ENCODE measurements at places on chromosomes 16 and 17. TPM values are rescaled to one million over a fixed set of nuclear protein-coding genes. Genes with fewer than 3 reads are reported as not detected.

GRCh38 chr17:64146418-64147109 is 16.6 kb upstream of the ERN1 start:
- peak; percentile 20 for DNase-seq
- no peak overlapping the region for H3K4me3 ChIP-seq
- H3K36me3 ChIP-seq = no peaks in the 10 kb centered on the region
- H3K4me1 ChIP-seq = peaks cover 15% of the 10 kb centered on the region

Gene CIAPIN1
- 19.3 TPM for total RNA-seq

- peaks cover 10% of the 10 kb centered on the region for H3K27me3 ChIP-seq
- H3K36me3 ChIP-seq = peaks cover 7% of the 10 kb centered on the region
- peaks cover 9% of the 10 kb centered on the region for H3K4me1 ChIP-seq
Measured at GRCh38 chr16:28258567-28258966, 33.8 kb upstream of the SBK1 start.

Gene TP53TG3B
- not detected for total RNA-seq

GRCh38 chr17:35051183-35051578 is 12.3 kb downstream of the RFFL start:
- peak overlapping the region; percentile 84 for H3K4me3 ChIP-seq
- H3K27me3 ChIP-seq = no peaks in the 10 kb centered on the region
- H3K27ac ChIP-seq = peak overlapping the region; percentile 90
- peak; percentile 29 for DNase-seq

DNA sequence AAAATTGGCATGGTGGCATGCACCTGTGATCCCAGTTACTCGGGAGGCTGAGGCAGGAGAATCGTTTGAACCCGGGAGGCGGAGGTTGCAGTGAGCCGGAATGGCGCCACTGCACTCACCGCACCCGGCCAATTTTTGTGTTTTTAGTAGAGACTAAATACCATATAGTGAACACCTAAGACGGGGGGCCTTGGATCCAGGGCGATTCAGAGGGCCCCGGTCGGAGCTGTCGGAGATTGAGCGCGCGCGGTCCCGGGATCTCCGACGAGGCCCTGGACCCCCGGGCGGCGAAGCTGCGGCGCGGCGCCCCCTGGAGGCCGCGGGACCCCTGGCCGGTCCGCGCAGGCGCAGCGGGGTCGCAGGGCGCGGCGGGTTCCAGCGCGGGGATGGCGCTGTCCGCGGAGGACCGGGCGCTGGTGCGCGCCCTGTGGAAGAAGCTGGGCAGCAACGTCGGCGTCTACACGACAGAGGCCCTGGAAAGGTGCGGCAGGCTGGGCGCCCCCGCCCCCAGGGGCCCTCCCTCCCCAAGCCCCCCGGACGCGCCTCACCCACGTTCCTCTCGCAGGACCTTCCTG is at the start of gene HBQ1:
TSS of gene HBQ1 (plus strand) at position 359 of the 575 bp plus-strand sequence. CDS start at position 387, 28 bp downstream.
- H3K27me3 ChIP-seq = peaks cover 26% of the 10 kb centered on the region
- no peak within 1 kb of the TSS for H3K27ac ChIP-seq
- peak; percentile 26 for DNase-seq
- H3K36me3 ChIP-seq = no peaks in the 10 kb centered on the region
- H3K4me3 ChIP-seq = peak within 1 kb of the TSS; percentile 73

- H3K27ac ChIP-seq = peak overlapping the region; percentile 89
- no peak for DNase-seq
- peaks cover 10% of the 10 kb centered on the region for H3K27me3 ChIP-seq
Measured at GRCh38 chr17:58084317-58084981, 1.2 kb downstream of the DYNLL2 start.

DNA sequence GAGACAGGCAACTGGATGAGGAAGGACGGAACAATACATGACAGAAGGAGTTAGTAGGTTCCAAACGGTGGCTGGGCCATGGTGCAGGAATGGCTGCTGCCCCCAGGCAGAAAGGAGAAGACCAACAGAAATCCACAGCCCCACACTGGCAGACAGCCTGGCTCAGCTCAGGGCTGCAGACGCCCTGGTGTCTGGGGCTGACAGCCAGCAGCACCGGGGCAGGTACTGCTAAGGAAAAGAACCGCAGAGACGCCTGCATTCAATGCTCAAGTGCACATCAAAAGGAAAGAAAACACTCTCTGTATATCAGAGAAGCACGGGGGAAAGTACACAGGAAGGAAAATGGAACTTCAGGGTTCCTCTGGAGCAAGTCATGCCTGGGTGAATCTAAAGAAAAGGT is 53.4 kb downstream of the GAS7 start:
- DNase-seq = no peak
- H3K36me3 ChIP-seq = no peaks in the 10 kb centered on the region
- H3K4me1 ChIP-seq = peaks cover 2% of the 10 kb centered on the region
- H3K27me3 ChIP-seq = peaks cover 10% of the 10 kb centered on the region

All from T-helper 17 cell (primary cell).